A549 treated with RU486 at 1 μM for 4 hours (cell line): ENCODE measurements at places on chromosomes 16 and 17. TPM values are rescaled to one million over a fixed set of nuclear protein-coding genes. Genes with fewer than 3 reads are reported as not detected.

The CES3 gene
- total RNA-seq, result 1.5 to 2.2 TPM (median 1.9 TPM) in 5 replicates

The TBX2 gene
- 5.9 to 10.1 TPM (median 9.2 TPM) in 5 replicates for total RNA-seq

The KATNIP gene
- total RNA-seq, result 10.0 to 13.4 TPM (median 12.5 TPM) in 5 replicates

The SCPEP1 gene
- total RNA-seq, result 39.1 to 43.1 TPM (median 42.7 TPM) in 5 replicates

The VMP1 gene
- 131 to 231 TPM (median 174 TPM) in 5 replicates for total RNA-seq

The PPM1E gene
- total RNA-seq, result 0.03 to 0.09 TPM (median 0.06 TPM) in 5 replicates

The ODAD4 gene
- total RNA-seq, result 1.2 to 1.7 TPM (median 1.6 TPM) in 5 replicates

The TBC1D3 gene
- total RNA-seq, result not detected in 5 replicates
